ENCODE measurements at places on chromosomes 1 and 21.

- peaks cover 2% of the 10 kb centered on the region for H3K36me3 ChIP-seq
- peaks cover 65% of the 10 kb centered on the region for H3K4me1 ChIP-seq
- no peak overlapping the region for H3K4me3 ChIP-seq
- no peak overlapping the region for H3K27ac ChIP-seq
- no peak for DNase-seq
Measured at GRCh38 chr1:27527223-27527889, 37.4 kb upstream of the WASF2 start.

GRCh38 chr21:28892199-28893111 is 100.2 kb downstream of the LTN1 start:
- no peaks in the 10 kb centered on the region for H3K4me1 ChIP-seq
- no peak for DNase-seq
- peaks cover 7% of the 10 kb centered on the region for H3K27me3 ChIP-seq
- no peak overlapping the region for H3K4me3 ChIP-seq

DNA sequence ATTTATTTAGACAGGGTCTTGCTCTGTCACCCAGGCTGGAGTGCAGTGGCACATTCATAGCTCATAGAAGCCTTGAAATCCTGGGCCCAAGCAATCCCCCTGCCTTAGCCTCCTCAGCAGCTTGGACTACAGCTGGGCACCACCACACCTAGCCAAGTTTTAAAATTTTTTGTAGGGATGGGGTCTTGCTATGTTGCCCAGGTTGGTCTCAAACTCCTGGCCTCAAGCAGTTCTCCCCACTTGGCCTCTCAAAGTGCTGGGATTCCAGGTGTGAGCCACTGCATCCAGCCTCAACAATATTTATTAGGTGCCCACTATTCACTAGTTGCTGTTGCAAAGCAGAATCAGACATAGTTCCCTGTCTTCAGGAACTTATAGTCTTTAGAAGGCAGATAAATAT is 14.1 kb upstream of the GPX7 start:
- DNase-seq: no peak
- H3K4me3 ChIP-seq: no peak overlapping the region
- no peak overlapping the region for H3K27ac ChIP-seq
- H3K36me3 ChIP-seq: no peaks in the 10 kb centered on the region
- no peaks in the 10 kb centered on the region for H3K4me1 ChIP-seq

DNA sequence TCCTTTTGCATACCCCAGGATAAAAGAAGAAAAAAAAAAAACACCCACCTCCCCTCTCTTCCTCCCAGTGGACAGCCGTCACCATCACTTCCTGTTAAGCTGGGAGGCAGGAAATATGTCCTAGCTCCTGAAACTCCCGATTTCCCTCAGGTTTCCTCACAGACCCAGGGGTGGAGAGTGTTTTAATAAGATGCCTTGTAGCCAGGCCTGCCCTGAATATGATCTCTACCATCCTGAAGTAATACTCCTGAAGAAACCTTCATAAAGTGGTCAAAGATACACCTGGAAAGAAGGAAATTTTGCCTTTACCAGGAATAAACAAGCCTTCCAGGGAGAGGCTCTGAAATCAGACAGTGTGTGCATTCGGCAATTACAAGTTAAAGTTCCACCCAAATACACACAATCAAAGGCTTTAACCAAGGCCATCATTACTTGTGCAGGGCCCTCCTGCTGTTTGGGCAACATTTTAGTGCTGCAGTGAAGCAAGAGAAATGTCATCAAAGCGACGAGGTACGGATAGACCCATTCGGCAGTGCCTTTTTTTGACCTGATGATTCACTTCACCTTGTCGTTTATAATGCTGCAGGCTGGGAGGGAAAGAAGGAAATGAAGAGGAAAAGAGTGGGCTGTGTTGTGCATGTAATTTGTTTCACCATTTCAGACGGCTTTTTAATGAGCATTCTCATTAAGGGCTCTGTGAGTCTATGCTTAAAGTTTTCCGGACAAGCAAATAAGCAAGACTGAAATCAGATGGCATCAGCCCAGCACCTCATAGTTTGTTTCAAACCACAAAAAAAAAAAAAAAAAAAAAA is 41.0 kb upstream of the RASAL2 start:
- no peak overlapping the region for H3K4me3 ChIP-seq
- no peak for DNase-seq
- no peaks in the 10 kb centered on the region for H3K36me3 ChIP-seq
- H3K27ac ChIP-seq: no peak overlapping the region
- H3K27me3 ChIP-seq: peaks cover 3% of the 10 kb centered on the region
- no peaks in the 10 kb centered on the region for H3K4me1 ChIP-seq

DNA sequence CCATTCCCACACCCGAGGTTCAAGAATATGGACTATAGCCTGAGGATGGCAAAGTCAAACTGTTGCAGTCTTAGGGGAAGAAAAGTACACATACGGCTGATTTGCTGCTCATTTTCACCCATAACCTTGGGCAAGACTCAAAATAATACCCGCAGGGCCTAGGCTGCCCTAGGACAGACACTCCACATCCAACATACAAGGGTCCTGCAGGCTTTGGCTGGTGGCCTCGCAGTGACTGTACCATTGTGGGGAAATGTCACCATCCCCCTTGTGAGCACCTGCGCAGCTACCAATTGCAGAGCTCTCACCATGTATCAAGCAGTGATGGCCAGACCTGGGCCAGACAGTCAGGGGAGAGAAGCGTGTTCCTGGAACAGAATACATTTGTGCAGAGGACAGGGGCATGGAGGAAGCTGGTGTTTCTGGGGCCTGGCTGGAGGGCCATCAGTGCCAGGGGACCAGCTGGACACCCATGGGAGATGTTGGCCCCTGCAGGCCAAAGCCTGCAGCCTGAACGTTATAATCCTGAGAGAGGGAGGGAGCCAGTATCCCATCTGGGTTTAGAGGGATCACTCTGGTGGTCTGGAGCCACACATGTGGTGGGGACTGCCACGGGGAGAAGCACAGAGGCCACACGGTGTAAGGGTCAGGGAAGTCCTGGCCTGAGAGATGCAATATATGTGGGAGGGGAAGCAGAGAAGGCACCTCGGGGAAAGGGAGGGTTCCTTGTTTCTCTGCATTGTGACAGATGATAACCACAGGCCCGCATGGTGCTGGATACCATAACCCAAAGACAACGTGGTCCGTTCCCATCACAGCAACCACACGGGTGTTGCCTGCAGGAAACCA is 101.2 kb downstream of the GLIS1 start:
- no peak overlapping the region for H3K4me3 ChIP-seq
- H3K27ac ChIP-seq: no peak overlapping the region
- DNase-seq: no peak
- no peaks in the 10 kb centered on the region for H3K4me1 ChIP-seq

- no peak overlapping the region for H3K27ac ChIP-seq
- peaks cover 10% of the 10 kb centered on the region for H3K4me1 ChIP-seq
- DNase-seq: peak; percentile 25
- H3K27me3 ChIP-seq: no peaks in the 10 kb centered on the region
- H3K36me3 ChIP-seq: peaks cover 7% of the 10 kb centered on the region
- H3K4me3 ChIP-seq: no peak overlapping the region
Measured at GRCh38 chr1:248807067-248807737, 18.5 kb downstream of the SH3BP5L start.

- H3K36me3 ChIP-seq: no peaks in the 10 kb centered on the region
- H3K27ac ChIP-seq: no peak overlapping the region
Measured at GRCh38 chr21:43578677-43579303, 80.5 kb downstream of the HSF2BP start.

- peaks cover 29% of the 10 kb centered on the region for H3K27me3 ChIP-seq
- H3K4me3 ChIP-seq: no peak overlapping the region
- H3K27ac ChIP-seq: no peak overlapping the region
- no peak for DNase-seq
- H3K4me1 ChIP-seq: peaks cover 6% of the 10 kb centered on the region
Measured at GRCh38 chr1:21939650-21940374, 2.7 kb upstream of the HSPG2 start.

DNA sequence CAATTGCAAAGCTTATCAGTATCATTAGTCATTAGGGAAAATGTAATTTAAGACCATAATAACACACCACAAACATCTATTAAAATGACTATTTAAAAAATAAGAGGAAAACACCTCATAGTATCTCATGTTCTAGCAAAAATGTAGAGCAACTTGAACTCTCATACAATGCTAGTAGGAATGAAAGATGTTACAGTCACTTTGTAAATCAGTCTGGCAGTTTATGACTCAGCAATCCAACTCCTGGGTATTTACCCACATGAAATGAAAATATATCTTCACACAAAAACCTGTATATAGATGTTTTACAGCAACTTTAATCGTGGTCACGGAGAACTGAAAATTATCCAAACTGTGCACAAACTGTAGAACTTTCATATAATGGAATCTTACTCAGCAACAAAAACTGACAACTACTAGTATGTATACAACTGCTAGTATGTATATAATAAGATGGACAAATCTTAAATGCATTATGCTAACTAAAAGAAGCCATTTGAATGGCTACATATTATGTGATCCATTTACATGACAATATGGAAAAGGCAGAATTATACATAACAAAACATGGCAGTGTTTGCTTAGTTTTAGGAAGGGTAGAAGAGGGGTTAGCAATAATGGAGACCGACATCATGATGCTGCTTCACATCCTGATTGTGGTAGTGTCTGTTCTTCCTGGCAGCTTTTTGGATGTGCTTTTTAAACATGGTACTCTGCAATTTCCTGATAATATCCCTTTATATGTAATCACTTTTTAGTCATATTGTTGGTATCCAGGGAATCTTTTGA is 267.0 kb downstream of the KCTD3 start:
- H3K4me3 ChIP-seq: no peak overlapping the region
- no peaks in the 10 kb centered on the region for H3K36me3 ChIP-seq
- H3K27me3 ChIP-seq: no peaks in the 10 kb centered on the region
- DNase-seq: no peak

- no peaks in the 10 kb centered on the region for H3K27me3 ChIP-seq
- DNase-seq: no peak
- peaks cover 23% of the 10 kb centered on the region for H3K36me3 ChIP-seq
- no peak overlapping the region for H3K27ac ChIP-seq
Measured at GRCh38 chr1:35029761-35030160, 2.0 kb downstream of the ZMYM6 start.

GRCh38 chr1:234967121-234967520 is 161.5 kb downstream of the TOMM20 start:
- H3K4me1 ChIP-seq: peaks cover 77% of the 10 kb centered on the region
- H3K27me3 ChIP-seq: no peaks in the 10 kb centered on the region
- peaks cover 7% of the 10 kb centered on the region for H3K36me3 ChIP-seq
- no peak overlapping the region for H3K27ac ChIP-seq

DNA sequence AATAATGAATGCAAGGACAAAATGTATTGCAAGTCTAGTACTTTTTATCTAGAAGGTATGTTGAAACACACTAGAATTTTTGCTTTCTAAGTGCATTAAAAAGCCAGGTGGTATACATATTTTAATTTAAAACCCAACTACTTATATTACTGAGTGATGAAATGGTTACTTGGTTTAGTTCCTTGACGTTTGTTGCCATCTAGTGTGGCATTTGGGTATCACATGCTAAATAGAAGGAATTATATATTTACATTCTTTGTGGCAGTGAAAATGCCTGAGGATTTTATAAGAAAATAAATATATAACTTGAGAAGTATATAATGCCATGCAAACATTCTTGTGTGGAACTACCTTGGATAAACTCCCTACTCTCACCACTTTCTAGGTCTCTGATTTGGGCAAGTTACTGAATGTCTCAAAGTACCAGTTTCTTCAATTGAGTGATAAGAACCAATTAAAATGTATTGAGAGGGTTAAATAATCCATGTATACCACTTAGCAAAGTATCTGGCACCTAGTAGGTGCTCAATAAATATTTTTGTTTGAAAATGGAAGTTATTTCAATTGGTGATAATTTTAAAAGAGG is 69.6 kb downstream of the SDCCAG8 start:
- no peak overlapping the region for H3K4me3 ChIP-seq
- no peaks in the 10 kb centered on the region for H3K4me1 ChIP-seq
- no peaks in the 10 kb centered on the region for H3K27me3 ChIP-seq
- no peak overlapping the region for H3K27ac ChIP-seq
- H3K36me3 ChIP-seq: peaks cover 2% of the 10 kb centered on the region

GRCh38 chr1:8782001-8782620 is 35.3 kb downstream of the RERE start:
- no peak for DNase-seq
- H3K4me3 ChIP-seq: no peak overlapping the region
- peaks cover 17% of the 10 kb centered on the region for H3K4me1 ChIP-seq
- no peaks in the 10 kb centered on the region for H3K27me3 ChIP-seq
- no peak overlapping the region for H3K27ac ChIP-seq

DNA sequence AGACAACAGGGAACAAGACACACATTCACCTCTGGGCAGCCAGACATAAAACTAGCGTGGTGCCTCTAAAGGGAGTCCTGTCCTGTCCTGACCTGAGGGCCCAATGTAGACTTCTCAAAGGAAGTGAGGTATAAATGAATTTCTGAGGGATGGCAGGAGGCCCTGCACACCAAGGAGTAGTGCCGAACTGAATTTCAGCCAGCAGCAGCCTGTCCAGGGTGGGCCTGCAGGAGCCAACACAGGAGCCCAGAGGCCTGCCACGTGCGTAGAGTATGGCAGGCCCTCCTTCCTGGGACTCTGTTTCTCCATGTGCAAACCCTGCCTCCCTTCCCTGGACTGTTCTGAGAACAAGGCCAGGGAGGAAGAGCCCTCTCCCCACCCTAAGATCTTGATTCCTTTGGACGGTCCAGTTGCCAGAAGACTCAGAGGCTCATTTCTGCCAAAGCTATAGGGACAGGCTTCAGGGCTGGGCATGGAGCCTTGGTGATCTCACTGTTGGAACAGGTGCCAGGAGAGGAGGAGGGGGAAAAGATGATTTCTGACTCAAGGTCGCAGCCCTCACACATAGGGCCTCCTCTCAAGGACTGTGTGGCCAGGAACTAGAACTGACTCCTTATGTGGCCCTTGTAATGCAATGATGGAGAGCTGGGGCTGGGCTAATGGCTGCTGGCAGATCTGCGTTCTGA is 1.8 kb upstream of the FABP3 start:
- no peaks in the 10 kb centered on the region for H3K36me3 ChIP-seq
- no peak overlapping the region for H3K4me3 ChIP-seq
- H3K4me1 ChIP-seq: peaks cover 9% of the 10 kb centered on the region
- H3K27me3 ChIP-seq: peaks cover 18% of the 10 kb centered on the region
- H3K27ac ChIP-seq: no peak overlapping the region

GRCh38 chr21:36815284-36815683 is 116.4 kb downstream of the SIM2 start:
- DNase-seq: no peak
- no peak overlapping the region for H3K4me3 ChIP-seq
- no peak overlapping the region for H3K27ac ChIP-seq
- no peaks in the 10 kb centered on the region for H3K27me3 ChIP-seq

GRCh38 chr1:197083474-197083873 is 16.4 kb upstream of the F13B start:
- H3K4me1 ChIP-seq: no peaks in the 10 kb centered on the region
- H3K27ac ChIP-seq: no peak overlapping the region
- H3K4me3 ChIP-seq: no peak overlapping the region
- DNase-seq: no peak
- no peaks in the 10 kb centered on the region for H3K27me3 ChIP-seq

Data from activated T-helper 1 cell treated with anti-CD3 and anti-CD28 coated beads, Interleukin-12 subunit alpha, Interleukin-12 subunit beta, Interleukin-2, Interleukin-4 antibody, amounts not matched to agents 30 ng/mL and 10 ng/mL and 1 ng/mL, durations not matched to agents 14 hours and 24 hours and 36 hours (primary cell).